ENCODE measurements at places on chromosomes 3 and 15.

GRCh38 chr15:31292391-31293015 lies 34.1 kb upstream of the KLF13 start:
- no peak for DNase-seq

DNA sequence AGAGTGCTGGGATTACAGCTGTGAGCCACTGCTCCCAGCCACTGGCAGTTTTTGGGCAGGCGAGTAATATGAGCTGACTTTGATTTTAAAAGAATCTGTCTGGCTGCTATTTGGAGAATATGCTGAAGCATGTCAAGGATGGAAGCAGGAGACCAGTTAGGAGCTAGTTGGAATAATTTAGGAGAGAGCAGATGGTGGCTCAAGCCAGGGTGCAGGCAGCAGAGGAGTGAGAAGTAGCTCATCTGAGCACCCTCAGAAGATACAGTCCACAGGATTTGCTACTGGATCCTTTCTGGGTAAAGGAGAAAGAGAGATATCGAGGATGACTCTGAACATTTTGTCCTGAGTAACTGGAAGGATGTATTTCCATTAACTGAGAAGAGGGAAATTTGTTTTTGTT lies 30.4 kb upstream of the BDH1 start:
- no peak for DNase-seq

DNA sequence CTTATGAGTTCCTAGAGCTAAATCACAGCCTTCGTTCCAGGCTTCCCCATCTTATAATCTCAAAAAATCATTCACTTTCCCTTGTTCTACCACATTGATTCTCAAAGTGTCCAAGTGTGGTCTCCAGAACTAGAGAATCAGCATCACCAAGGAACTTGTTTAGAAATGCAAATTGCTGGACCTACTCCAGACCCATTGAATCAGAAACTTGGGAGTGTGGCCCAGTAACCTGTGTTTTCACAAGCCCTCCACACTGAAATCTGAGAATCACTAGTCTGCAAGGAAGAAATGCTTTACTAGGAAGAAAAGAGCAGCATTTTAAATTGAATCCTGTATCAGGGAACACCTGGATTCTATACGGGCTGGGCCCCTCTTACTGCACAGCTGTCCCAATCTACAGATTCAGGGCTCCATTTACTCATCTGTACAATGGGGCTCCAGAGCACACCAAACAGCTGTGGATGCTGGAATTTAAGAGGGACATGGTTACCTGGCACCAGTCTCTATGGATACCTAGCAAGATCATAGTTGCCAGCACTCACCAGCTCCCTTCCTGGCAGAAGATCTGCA lies 3.9 kb downstream of the MEGF11 start:
- DNase-seq, result no peak

DNA sequence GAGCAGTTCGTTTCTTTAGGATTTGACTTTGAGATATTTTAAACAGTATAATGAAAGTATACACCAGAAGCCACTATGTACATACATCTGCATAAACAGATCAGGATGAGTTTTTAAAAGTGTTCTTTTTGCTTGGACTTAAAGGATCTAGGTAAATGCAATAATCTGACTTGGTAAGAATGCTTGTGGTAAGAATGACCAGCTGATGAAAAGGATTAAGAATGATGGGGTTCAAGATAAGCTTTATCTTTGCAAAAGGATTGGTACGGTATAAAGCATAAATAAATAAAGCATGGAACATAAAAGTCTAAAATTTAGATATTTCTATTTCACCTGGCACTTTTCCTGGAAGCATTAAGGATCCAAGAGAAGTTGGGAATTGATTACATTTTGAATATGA lies 9.8 kb upstream of the MME start:
- DNase-seq, result no peak

DNA sequence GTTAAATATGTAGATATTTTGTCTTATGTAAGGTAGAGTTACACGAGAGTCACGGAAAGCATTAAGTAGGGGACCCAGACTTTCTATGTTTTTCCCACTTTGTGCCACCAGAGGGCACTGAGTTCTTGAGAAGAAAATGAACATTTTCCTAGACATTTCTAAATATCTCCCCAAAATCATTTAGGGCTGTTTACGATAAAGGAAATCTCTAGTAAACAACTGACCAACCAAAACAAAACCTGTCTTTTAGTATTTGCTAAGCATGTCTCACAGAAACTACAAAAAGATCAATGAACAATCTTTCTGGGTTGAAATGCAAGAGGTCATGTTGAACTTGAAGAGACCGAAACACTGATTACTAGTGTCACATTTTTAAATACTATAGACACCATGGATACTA lies 16.1 kb downstream of the POU1F1 start:
- peak; percentile 41 for DNase-seq

GRCh38 chr3:181317508-181317907 lies 328.0 kb upstream of the DNAJC19 start:
- DNase-seq, result no peak

GRCh38 chr3:100789579-100789978 lies 80.3 kb downstream of the TFG start:
- DNase-seq, result no peak

- no peak for DNase-seq
These were observed 52.1 kb upstream of the PRR23E start for GRCh38 chr3:127140501-127141460.

- DNase-seq, result peak; percentile 80
These were observed at the start of gene CCDC14 for GRCh38 chr3:123960781-123961507. CCDC14 (minus strand) TSS chr3:123961229; CDS start chr3:123961173, 56 bp downstream.

DNA sequence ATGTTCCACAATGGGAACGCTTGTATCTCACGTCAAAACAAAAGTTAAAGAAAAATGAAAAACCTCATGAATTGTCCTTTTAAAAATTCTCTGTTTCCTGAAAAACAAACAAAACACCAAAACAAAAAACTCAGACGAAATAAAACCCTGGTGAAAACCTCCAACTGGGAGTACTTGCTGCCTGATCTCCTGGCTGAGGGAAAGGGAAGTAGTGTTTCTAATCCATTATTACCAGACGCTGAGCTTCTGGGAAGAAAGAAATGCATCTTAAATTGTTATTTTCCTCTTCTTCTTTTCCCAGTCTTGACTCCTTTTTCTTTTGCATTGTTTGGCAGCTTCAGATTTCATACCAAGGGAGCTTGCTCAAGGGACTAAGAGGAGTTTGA lies 243.2 kb upstream of the RGMA start:
- DNase-seq, result no peak

DNA sequence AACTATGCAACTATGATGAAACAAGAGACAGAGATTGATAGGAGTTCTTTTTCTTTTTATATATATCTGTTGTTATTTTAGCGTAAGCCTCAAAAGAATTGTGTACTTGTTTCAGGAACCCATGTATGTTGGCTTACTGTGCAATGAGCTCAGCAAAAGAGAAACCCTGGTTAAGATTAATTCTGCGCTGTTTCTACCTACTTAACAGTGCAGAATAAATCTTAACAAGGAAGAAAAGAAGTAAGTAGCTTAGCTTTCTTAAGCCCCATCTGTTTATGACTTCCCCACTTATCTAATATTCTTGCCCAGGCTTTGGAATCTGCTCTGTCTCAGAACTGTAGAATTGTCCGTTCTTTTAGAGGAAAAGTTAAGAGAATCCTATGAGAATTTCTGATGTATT lies 27.4 kb downstream of the ECT2 start:
- no peak for DNase-seq

DNA sequence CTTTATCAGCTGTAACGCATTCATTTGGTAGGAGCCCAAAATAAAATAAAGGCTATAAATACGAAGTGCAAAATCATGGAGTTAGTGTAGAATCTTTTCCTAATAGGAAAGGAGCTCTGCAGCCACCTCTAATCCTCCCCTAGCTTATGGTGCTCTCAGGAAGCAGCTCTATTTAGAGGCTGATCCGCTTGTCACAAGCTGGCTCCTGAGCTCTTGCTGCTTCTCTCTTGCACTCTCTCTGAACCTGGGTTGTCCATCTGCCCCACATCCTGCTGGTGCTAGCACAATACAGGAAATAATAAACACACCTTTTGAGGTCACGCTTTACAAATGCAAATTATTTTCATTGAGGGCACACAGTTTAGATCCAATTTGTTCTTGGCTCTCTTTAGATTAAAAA lies 37.3 kb upstream of the BFSP2 start:
- no peak for DNase-seq
